Tibial artery (tissue), 4 donors: ENCODE measurements at places on chromosomes 13 and 19.

- peak; percentile 74 for DNase-seq
Observed at GRCh38 chr19:10230861-10231611, at the start of gene S1PR2. Gene S1PR2 (minus strand): TSS chr19:10231331. CDS start chr19:10224905, 6,426 bp downstream.

DNA sequence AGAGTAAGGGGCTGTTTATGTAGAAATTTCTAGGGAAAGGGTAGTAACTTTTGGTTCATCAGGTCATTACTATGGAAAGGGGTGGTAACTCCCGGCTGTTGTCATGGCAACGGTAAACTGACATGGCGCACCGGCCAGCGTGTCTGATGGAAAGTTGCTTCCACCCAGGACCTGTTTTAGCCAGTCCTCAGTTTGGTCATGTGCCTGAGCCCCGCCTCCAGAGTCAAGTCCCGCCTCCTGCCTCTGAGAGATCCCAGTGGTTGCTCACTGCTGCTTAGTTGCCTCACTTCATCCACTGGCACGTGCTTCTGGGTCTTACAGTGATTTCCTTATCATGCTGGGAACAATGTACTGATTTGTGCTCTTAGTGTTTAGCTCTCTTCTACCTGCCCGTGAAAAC lies 455.2 kb upstream of the ZNF507 start:
- DNase-seq = no peak

DNA sequence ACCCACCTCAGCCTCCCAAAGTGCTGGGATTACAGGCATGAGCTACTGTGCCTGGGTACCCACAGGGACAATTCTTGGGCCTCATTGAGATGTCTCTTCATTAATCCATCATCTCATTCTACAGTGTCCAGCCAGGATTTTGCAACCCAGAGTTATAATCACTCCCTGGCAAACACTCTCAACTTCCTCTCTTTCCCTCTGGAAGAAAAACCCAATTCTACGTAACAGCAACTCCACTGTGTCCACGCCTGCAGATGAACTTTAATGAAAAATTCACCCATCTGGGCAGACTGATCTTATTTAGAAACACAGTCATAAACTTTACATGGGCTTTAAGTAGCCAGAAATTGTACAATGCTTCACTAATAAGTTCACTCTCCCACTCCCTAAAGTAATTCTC lies 90.1 kb upstream of the ABCC4 start:
- DNase-seq = no peak

DNA sequence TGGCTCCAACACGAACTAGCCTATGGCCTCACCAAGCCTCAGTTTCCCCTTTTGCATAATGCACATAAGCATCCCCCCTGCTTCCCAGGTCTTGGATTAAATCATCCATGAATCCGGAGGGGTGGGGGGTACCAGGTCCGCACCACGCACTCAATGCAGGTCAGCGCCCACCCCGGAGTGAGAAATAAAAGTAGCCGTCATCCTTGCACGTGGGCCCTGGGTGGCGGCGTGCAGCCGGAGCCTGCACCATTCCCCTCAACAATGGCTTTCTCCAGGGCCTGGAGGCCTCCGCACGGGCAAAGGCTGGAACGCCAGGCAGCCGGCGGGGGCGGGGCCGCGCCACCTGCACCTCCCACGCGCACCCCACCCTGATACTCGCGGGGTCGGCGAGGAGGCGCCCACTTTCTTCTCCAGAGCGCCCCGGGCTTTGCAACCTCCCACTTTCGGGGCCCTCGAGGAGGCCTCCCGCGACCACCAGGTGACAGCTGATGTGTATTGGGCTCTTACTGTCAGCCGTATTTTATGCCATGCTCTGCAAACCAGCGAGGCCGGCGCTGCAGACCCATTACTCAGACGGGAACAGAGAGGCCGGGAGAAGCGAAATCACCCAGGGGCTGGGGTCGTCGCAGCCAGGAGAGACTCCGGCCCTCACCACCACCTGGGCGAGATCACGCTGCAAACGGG lies 767 bp upstream of the GADD45B start:
- peak; percentile 87 for DNase-seq

GRCh38 chr13:28820099-28821051 lies at the start of gene MTUS2:
Gene MTUS2 (plus strand): TSS chr13:28820339.
- DNase-seq = no peak

DNA sequence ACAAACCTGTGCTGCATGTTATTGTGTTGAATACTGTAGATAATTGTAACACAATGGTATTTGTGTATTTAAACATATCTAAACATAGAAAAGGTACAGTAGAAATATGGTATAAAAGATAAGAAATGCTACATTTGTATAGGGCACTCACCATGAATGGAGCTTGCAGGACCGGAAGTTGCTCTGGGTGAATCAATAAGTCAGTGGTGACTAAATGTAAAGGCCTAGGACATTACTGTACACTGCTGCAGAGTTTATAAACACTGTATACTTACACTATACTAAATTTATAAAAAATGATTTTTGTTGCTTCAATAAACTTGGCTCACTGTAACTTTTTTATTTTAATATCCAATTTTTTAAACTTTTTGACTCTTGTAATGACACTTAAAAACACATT lies 34.4 kb downstream of the LMO7 start:
- no peak for DNase-seq

GRCh38 chr19:18319591-18320135 lies 3.2 kb downstream of the LSM4 start:
- no peak for DNase-seq

GRCh38 chr19:39727070-39727800 lies 10.6 kb downstream of the CLC start:
- no peak for DNase-seq

- DNase-seq = no peak
Observed at GRCh38 chr19:55085923-55086715, 10.4 kb downstream of the EPS8L1 start.

- DNase-seq = no peak
Observed at GRCh38 chr13:51478418-51479198, 25.8 kb upstream of the INTS6 start.
